ENCODE measurements at places on chromosomes 4 and X.
A peak's percentile ranks its signal among the peaks of the same experiment; 100 is the strongest.

- DNase-seq: no peak
Observed at GRCh38 chr4:186840771-186841301, 117.2 kb upstream of the FAT1 start.

- no peak for DNase-seq
Observed at GRCh38 chrX:106927700-106928099, 7.5 kb downstream of the CLDN2 start.

GRCh38 chr4:1241466-1241935 is 7.4 kb downstream of the CTBP1 start:
- DNase-seq: no peak

DNA sequence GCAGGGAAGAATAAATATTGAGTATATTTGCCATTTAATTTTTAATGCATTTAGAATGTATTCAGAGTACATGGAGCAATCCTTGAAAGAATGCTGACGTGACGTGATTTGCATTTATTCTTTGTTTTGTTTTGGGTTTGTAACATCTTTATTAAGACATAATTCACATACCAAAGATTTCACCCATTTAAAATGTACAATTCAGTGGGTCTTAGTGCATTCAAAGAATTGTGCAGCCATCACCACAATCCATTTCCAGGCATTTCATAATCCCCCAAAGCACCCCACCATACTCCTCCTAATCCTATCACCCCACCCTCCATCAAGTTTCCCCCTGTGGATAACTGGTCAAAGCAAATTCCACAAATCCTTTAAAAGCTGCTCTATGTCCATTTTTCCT is 87.4 kb downstream of the FAM9B start:
- no peak for DNase-seq

DNA sequence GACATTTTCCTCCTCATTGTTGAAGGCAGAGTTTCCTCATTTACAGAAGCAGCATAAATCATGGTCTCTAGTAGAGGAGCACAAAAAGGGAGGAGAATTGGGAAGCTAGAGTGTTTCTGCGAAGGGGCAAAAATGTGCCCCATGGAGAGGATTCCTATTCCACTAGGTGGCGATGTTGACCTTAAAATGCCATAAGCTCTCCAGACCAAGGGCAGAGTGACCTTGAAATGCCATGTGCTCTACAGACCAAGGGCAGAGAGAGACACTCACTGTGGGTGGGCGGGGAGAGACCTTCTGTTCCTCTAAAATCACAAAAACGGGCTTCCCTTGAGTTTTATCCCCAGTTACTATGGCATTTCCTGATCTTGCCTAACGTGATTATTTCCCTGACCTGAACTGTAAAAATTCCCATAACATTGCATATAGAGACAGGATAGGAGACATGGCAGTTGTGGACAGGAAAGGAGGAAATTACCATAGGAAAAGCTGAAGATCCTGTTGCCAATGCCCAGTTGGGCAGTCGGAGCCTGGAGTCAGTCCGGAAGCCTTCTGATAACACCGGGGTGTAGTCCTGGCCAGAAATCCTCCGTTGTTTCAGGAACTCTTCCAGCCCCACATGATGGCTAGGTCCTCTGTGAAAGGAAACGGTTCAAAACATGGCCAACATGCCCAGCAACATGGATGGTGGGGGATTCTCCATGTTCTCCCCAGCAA is 567.7 kb downstream of the MAGEB5 start:
- no peak for DNase-seq

DNA sequence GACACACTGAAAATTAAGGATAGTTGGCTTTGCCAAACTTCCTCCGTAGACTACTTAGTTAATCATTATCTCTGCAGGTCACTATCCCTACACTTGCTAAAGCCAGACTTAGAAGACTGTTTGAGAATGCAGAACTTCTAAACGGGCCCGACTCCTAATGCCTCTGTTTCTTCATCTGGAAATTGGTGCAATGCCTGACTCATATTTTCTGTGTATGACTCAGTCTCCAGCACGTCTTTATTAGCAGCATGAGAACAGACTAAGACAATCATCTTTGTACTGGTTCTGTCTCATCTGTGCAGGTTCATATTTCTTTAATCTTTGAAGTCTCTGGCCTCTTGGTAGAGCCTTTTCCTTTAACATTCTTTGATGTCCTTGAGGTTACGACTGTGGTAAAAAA is 411.9 kb upstream of the ACTRT1 start:
- no peak for DNase-seq

- DNase-seq: no peak
Observed at GRCh38 chrX:64977051-64977450, 801 bp upstream of the ZC4H2 start.

DNA sequence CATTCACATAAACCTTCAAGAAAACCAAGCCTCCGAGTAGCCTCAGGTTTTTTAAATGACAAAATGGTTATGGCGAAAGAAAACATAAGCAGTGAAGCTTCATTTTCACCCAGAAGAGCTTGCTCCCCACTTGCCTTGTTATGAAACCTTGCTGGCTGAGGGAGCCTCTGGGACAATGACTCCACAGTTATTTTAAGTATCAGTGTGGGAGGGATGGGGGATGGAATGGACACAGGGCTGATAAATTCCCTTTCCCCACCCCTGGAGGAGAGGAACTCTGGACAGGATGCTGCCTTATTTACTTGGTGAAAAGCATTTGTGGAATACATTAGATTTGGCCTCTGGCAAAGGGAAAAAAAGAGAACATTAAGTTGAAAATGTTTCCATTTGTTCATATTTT is 220.7 kb upstream of the CNKSR2 start:
- DNase-seq: no peak

GRCh38 chr4:38948551-38948950 is 80.9 kb downstream of the FAM114A1 start:
- DNase-seq: peak; percentile 12

- DNase-seq: no peak
Observed at GRCh38 chr4:4574052-4574451, 32.2 kb upstream of the STX18 start.

DNA sequence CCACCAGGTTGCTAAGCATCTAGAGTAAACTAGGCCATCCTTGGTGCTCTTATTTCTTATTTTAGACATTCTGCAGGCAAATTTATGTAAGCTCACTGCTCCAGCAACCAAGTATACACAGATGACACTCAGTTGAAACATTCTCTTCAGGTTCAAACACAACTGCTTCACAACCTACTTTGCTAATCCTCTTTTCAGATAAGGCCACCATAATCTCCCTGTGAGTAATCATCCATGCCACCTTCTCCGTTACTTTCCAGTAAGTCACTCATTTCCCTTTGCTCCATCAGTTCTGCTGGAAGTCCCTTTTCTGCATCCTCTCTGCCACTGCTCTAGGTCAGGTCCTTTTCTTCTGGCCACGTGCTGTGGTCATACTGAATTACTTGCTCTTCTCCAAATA is 120.2 kb upstream of the WDFY3 start:
- no peak for DNase-seq

GRCh38 chrX:25597551-25597950 is 540.6 kb upstream of the MAGEB18 start:
- no peak for DNase-seq

DNA sequence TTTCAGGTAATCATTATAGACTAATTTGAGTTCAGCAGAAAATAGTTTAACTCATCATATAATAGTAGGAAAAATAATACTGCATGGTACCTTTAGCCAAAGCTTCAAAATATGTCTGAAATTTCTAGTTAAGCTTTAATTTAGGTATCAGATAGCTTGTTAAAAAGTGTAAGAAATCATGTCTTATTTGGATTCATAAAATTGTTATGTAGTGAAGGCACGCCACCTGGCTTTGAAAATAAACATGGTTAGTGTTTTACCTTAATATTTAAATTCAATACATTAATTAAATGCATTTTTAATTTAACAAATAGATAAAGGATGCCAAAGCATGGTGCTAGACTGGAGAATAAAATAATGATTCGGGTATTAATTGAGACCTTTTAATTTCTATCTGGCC is 211.4 kb downstream of the FSTL5 start:
- DNase-seq: no peak

DNA sequence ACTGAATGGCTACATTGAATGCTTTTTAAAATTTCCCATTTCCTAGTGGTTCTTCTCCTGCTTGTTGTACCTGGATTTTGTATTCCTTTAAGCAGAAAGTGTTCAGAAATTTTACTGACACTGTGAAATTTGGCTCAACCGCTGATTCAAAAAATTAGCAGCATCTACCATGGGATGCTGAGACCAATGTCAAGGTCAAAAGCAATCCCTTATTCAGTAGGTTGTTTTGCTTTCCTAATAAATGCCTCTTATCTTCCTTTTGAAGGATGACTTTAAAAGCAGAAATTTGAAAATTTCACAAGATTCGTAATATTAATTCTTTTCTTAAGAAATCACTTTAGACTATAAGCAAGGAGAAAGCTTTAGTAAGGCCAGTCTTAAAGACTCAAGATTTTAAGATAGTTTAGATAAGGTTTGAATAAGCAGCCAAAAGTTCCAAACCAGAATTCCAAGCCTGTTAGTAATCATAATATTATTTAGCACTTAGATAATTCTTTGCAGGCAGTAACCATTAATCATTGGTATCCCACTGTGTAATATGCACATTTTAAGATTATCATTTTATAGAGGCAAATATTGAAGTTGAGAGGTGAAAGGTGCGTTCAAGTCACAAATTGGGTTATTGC is 508.8 kb downstream of the ANKRD50 start:
- DNase-seq: no peak

DNA sequence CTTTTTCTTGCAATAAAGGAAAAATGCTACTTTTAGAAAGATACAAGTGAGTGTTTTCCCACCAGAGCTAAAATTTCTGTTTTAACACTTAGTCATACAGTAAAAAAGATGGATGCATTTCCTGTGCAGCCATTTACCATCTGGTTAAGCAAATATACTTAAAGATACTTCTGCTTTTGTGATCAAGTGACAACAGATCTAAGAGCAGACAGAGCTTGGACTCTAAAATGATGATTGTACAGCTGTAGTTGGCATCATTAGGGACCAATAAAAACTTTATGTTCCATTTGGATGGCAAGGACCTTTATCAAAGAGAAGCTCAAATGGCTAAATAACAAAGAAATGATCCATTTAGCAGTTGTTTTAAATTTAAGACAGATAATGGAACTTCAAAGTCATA is 270.8 kb downstream of the FSTL5 start:
- no peak for DNase-seq

DNA sequence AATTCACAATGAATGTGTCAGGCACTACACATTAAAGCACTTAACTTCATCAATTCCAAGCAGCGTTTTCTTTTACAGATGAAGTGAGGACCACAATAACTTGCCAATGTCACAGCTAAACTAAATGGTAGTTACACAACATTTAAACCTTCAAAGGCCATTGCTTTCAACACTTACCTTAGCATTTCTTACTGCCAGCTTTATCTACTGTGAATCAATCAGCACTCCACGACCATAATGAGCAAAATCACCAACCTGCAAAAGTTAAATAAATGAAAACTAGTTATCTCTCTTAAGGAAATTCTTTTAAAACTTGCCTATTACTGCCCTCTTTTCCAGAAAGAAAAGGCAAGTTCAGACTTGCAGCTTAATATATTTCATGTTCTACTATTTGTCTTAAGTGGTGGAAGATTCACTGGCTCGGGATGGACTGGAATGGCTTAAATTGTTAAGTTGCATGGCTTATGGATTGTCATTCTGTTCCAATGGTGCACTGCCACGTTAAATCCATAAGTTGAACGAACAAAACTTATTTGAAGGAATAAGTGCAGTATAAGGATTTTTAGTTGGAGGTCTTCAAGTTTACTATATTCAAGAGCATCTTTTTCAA is 8.3 kb downstream of the RBMX start:
- no peak for DNase-seq

DNA sequence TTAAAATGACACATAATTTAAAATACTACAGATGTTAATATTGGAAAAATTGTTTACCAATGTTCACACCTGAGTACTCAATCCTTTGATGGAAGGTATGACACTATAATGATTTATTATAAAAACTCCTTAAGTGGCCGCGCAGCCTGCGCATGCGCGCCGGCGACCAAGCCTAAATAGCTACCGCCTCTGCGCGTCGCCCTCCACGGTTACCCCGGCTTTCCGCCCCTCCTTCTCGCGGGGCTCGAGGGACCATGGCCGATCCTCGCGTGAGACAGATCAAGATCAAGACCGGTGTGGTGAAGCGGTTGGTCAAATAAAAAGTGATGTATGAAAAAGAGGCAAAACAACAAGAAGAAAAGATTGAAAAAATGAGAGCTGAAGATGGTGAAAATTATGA is 170.2 kb downstream of the DMD start:
- DNase-seq: no peak
